ENCODE measurements at places on chromosomes 1 and 21.

GRCh38 chr21:41342035-41342434 lies 19.8 kb upstream of the MX2 start:
- DNase-seq = no peak

GRCh38 chr21:26652854-26653253 lies 79.8 kb upstream of the CYYR1 start:
- DNase-seq = no peak

DNA sequence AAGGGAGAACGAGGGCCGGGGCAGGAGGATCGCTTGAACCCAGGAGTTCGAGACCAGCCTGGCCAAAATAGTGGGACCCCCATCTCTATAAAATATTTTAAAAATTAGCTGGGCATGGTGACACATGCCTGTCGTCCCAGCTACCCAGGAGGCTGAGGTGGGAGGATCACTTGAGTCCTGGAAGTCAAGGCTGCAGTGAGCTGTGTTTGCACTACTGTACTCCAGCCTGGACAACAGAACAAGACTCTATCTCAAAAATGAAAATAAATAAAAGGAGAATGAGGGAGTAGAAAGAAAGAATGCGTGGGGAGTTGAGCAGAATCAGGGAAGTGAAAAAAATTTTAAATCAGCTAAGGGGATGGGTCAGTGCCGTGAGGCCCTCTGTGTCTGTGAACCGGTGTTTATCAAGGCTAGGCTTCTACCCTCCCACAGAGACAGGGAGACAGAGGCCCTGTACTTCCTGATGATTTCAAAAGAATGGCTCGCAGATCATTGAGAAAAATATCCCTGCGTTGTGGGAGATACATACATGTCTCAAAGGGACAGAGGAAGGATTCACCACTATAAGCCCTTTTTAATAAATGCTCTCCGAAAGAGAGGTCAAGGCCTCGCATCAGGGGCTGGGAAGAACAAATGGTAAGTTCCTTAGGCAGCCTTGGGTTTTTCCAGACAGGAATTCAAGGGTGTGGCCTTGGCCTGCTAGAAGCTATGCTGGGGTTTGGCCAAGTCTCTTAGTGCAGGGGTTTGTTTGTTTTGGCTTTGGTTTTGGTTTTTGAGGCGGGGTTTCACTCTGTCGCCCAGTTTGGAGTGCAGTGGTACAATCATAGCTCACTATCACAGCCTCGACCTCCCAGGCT lies 20.7 kb downstream of the IL10RB start:
- no peak for DNase-seq

GRCh38 chr1:244731651-244732050 lies 78.7 kb downstream of the DESI2 start:
- DNase-seq = no peak

DNA sequence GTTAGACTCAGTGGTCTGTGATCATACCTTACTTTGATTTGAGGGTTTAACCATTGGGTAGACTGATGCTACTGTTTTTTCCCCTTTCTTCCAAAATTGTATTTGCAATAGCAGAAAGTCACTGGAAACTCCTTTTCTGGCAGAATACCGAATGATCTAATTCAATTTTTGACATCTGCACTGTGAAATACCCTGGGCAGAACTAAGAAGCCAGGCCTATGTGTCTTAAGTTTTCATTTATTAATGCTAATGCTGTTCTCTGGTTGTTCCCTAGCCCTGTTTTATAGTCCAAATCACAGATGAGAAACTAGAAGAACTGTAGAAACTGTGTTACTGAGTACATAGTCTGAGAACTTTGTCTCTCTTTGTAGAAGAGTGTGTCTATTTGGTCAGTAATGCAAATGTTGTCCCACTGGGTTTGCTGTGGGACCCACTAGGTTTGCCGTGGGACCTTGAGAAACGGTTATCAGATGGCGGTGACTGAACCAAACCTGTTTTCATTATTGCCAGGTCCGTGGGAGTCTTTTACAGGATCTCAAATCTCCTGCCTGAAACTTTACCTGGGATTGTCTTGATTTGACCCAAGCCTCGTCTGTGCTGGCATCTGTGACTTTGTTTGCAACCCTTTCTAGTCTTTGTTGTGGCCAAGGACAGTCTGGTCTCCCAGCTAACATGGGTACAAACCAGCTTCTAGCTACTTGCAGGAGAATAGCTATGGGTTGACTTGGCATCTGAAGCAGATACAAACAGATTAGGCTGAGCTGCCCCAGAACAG lies 41.4 kb downstream of the PEX14 start:
- no peak for DNase-seq

DNA sequence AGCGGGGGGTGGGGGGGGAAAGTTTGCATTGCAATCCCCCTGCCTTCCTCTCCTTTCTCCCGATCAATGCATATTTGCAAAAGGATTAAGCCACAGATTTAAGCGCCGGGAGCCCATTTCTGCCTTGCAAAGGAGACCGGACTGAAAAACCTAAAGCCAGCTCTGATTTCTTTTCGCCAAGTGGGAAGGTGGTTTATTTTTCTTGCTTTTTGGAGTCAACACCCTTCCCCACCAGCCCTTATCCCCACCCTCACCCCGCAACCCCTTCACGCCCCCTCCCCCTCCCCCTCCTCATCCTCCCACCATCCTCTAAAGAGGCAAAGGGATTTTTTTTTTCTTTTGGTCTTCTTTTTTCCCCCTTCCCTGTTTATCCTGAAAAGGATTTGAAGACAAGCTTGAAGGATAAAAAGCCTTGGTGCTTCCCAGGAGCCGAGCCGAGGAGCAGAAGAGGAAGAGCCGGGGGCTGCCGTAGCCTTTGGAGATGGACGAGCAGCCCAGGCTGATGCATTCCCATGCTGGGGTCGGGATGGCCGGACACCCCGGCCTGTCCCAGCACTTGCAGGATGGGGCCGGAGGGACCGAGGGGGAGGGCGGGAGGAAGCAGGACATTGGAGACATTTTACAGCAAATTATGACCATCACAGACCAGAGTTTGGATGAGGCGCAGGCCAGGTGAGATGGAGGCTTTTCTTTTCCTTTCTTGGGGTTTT lies 513 bp downstream of the PBX1 start:
- peak; percentile 54 for DNase-seq

DNA sequence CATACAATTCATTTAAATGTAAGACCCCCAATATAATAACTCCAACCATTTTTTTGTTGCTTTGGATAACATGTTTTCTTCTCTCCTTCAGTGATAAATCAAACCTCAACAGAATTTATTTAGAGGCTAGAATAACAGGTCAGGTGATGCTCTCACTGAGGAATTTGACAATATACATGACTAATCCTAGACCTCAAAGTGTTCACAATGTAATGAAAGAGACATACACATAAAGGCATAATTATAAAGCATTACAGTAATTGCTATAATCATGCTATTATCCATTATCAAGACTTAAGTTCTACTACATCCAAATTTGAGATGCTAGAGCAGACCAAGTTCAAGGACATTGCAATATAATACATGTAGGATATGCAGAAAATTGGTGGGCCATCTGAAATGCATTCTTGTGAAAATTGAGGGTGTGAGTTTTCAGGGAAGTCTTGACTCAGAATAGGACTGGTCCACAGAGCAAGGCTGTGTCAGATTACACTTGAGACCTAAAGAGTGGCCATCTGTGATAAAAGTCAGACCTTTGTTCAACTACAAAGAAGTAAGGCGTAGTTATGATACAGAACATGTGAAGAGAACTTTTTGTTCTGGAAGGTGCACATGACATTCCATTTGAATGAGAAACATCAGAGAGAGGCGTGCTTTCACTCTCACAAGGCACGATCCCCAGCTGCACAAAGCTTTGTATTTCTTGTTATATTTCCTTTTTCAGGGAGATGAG lies 45.5 kb downstream of the UTP25 start:
- DNase-seq = no peak

- DNase-seq = no peak
These were observed 2.8 kb downstream of the KPRP start for GRCh38 chr1:152760551-152761190.

DNA sequence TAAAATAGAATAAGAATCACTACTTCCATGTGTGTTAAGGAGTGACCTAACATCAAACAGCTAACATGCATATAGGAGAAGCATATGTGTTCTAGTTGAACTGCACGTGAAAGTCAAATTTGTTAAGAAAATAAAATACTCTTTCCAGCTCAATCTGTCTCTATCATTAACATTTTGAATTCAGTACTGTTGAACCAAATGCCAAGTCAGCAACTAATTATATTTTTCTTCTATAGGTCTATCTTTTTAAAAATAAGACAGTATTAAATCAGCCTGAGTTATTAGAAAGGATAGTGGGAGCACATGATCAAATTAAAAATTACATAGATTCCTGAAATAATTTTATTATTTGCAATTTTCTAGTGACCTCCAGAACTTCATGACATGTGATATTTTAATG lies 141.8 kb downstream of the NRIP1 start:
- no peak for DNase-seq

Data from NT2/D1 (cell line).